Activated CD8-positive, alpha-beta T cell treated with anti-CD3 and anti-CD28 coated beads, Interleukin-2, amount 10 ng/mL, durations not matched to agents 7 days and 5 days (primary cell): ENCODE measurements at places on chromosomes 7 and 10. TPM values are rescaled to one million over a fixed set of nuclear protein-coding genes. Genes with fewer than 3 reads are reported as not detected.

GRCh38 chr7:69211739-69212138 lies 386.5 kb upstream of the AUTS2 start:
- no peak for DNase-seq

- no peak for DNase-seq
These were observed 98.9 kb upstream of the SDK1 start for GRCh38 chr7:3201937-3202710.

DNA sequence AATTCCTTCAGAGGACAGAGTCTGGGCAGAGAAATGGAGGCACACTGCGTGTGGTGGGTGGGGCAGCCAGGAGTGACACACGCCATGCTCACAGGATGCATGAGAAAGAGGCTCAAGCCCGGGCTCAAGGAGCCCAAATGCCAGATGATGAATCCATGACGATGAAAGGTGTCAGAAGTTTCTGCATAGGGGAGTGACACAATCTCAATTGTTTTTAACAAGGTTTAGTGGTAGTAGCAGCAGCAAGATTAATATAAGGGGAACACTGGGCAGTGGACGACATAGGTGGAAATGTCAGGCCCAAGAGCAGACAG lies 126.1 kb downstream of the TNS3 start:
- DNase-seq, result no peak

DNA sequence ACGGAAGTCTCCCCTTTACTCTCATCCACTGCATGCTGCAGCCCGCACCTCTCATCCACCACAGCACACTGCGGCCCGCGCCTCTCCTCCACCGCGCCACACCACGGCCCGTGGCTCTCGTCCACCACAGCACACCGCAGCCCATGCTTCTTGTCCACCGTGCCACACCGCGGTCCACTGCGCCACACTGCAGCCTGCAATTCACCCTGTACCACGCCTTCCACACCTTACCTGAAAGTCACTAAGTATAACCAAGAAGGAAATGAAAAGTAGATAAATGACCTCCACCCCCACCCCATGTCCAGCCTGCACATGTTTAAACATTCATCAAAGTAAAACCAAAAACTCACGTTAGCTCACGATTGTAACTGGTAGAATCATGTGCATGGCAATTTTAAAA lies 176.1 kb downstream of the DIP2C start:
- DNase-seq, result no peak

CCDC186 gene
- total RNA-seq, result 13.3 TPM

GRCh38 chr10:122514045-122514840 lies 46.3 kb upstream of the DMBT1 start:
- no peak for DNase-seq

DNA sequence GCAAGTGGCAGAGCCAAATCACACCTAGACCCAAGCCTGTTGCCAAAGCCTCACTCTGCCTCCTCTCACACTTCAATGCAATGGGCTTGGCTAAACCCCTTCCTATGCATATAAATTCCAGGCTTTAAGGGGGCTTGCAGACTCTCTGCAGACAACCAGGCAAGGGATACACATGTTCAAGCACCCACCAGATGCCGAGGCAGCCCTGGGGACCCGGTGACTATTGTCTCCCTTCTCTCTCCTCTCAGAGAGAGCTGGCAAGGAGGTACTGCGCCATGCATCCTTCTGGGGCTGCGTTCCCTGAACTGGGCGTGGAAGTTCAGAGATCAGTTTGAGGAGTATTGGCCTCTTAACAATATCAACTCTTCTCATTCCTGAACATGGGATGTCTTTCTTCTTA lies 131.2 kb downstream of the ARHGAP22 start:
- DNase-seq, result no peak

MSMB gene
- total RNA-seq, result not detected

PKD2L1 gene
- total RNA-seq, result 0.10 TPM

GRCh38 chr7:139431459-139431858 lies 52.0 kb downstream of the KLRG2 start:
- DNase-seq, result no peak

ALOX5 gene
- 9.7 TPM for total RNA-seq

DNA sequence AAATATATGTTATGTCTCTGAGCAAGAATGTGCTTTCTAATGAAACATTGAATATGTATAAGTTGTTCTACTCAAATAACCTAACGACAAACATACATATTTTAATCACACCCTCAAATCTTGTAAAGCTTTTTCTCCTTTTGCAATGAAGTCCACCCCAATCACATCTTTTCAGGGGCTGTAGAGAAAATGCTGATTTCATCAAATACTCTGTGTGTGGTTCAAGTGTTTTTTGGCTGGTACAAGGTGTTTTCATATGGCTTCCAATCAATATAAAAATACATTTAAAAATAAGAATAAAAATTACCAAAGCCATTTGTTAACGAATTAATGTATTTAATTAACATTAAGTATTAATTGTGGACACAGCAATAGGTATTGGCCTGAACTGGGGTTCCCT lies 57.2 kb upstream of the TMEM196 start:
- no peak for DNase-seq

DNA sequence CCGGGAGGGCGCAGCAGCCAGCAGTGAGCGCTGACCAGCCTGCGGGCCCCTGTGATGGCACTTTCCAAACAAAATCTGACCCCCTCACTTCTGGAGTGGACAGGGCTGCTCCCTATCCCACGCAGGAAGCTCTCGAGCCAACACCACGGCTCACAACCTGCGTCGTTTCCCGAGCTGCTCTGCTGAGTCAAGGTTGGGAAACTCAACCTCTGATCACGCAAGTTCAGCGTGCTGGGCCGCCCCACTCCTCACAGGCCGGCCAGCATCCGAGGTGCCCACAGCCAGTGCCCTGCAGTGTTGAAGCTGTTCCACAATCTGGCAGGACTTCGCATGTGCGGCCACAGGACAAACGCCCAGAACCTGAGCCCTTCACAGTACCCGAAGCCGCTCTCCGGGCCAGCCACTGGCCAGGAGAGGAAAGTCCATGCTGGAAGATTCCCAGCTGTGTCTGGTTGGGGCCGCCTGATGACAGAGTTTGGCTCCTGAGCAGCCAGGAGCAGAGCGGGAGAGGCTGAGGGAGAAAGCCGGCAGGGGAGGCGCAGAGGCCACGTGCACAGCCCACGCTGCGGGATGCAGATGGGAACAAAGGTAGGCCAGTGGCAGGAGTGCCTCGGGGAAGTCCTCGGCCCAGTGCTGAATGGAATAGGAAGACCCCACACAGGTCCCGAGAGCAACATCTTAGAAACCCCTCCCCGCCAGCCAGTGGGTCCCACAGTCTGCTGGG lies 263.3 kb upstream of the TCERG1L start:
- no peak for DNase-seq

EFCAB10 gene
- not detected for total RNA-seq

- peak; percentile 28 for DNase-seq
These were observed 91.2 kb downstream of the GTF2IRD1 start for GRCh38 chr7:74544706-74545469.
